ENCODE measurements at places on chromosomes 7 and 10. TPM values are rescaled to one million over a fixed set of nuclear protein-coding genes. Genes with fewer than 3 reads are reported as not detected.

DNA sequence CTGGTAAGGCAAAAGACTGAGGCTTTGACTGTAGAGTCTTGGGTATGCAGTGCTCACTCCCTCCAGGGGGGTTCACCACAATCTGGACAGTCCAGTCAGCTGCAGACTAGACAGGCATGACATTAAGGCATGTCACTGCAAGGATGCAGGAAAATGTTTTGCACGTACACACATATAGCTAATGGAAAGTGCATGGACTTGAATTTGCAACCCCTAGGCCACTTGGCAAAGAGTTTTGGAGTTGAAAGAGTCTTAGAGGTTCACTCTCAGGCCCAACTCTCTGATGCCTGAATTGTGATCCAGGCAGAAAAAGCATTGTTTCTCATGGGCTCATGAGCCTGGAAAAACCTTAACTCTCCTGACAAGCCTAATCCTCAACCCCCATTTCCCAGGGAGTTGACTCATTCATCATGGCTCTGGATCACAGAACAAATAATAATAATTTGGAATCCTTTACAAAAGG, 51.9 kb downstream of the LAMB4 start:
- no peak for DNase-seq

GRCh38 chr7:70047891-70048448, 449.7 kb downstream of the AUTS2 start:
- DNase-seq, result no peak

DNA sequence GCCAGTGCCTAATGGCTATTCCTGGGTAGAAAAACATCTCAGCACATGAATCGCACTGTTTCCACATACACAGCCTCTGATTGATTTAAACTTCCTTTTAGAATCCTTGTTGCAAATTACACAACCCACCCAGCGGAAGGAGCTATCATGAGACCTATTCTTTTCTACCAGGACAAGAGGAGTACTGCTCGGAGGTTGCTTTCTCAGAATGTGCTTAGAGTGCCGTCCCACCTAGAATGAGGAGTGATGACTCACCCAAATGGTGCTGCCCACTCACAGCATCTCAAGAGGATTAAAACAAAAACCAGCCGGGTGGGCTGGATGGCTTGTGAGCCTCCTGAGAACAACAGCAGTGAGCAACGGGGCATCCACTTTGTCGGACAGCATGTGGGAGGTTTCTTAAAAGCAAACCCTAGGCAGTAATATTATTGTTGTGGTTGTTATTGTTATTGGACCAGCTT, 128.9 kb downstream of the DGKI start:
- no peak for DNase-seq

- no peak for DNase-seq
Measured at GRCh38 chr7:21352540-21353387, 75.1 kb upstream of the SP4 start.

DNA sequence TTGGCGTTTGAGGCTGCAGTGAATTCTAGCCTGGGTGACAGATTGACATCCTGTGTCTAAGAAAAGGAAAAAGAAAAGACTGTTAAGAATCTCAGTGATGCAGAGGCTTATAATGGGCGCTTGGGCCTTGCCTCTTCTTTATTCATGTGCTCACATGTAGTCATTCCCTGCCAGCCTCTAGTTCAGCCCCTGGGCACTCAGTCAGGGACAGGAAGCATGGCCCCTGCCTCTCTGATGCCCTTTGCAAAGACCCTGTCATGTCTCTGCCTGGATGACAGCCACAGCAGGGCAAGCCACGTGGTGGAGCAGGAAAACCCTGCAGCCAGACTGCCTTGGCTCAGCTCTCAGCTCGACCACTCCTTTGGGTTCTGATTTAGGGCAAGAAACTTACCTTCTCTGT, 368.9 kb downstream of the RPS24 start:
- no peak for DNase-seq

The SEMA3C gene
- 66.5 TPM for total RNA-seq

GRCh38 chr7:107933386-107934013, 42.5 kb downstream of the DLD start:
- no peak for DNase-seq

The CALHM3 gene
- not detected for total RNA-seq

The RAB11FIP2 gene
- total RNA-seq, result 9.0 TPM

The VGF gene
- total RNA-seq, result not detected

DNA sequence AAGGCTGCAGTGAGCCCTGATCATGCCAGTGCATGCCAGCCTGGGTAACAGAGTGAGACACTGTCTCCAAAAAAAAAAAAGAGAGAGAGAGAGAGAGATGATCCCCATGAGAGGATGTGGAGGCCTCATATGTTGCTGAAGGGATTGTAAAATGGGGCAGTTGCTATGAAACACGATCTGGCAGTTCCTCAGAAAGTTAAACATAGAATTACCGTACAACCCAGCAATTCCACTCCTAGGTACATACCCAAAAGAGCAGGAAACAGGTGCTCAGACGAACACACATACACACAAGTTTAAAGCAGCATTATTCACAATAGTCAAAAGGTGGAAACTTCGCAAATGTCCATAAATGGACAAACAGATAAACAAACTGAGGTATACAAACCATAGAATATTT, 27.4 kb upstream of the CYTH3 start:
- no peak for DNase-seq

All from left ventricle myocardium inferior (tissue), 1 donor.